H4 (cell line): ENCODE measurements at places on chromosomes 16 and 17. TPM values are rescaled to one million over a fixed set of nuclear protein-coding genes. Genes with fewer than 3 reads are reported as not detected.

DNA sequence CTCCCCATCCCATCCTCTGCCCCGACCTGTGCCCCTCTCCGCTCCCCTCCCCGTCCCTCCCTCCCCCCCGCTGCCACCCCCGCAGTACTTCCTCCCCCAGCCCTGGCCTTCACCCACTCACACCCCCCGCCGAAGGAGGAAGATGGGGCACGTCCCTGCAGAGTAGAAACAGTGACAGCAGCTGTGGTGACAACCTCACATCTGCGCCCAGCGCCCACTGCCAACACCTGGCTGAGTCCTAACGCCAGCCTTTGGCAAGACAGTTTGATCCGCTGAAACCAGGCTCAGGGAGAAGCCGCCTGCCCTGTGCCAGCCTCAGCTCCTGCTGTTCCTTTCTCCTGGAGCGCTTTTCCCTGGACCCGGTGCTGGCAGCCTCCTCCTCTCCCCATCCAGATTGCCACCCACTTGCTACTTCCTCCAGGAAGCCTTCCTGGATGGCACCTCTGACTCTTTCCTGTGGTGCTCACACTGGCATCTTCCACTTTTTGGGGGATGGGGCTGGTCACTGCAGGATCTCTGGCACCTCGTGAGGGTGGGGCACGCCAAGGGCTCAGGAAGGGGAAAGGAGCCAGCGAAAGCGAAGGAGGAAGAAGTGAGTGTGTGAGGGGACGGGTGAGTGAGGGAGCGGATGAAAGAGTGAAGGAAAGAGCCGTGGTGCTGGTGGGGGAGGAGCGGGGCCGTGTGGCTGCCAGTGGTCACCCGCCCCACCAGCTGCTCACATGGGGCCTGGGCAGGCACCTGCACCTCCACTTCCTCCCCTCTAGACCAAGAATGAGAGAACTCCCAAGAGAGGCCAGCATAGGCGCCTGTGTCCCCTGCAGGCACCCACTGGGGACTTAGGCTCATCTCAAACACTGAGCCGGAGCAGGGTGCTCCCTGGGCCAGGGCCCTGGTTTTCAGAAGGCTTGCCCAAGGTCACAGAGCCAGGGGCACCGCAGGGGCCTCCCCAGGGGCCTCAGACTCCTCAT is 27.0 kb downstream of the ZFPM1 start:
- no peak for DNase-seq

DNA sequence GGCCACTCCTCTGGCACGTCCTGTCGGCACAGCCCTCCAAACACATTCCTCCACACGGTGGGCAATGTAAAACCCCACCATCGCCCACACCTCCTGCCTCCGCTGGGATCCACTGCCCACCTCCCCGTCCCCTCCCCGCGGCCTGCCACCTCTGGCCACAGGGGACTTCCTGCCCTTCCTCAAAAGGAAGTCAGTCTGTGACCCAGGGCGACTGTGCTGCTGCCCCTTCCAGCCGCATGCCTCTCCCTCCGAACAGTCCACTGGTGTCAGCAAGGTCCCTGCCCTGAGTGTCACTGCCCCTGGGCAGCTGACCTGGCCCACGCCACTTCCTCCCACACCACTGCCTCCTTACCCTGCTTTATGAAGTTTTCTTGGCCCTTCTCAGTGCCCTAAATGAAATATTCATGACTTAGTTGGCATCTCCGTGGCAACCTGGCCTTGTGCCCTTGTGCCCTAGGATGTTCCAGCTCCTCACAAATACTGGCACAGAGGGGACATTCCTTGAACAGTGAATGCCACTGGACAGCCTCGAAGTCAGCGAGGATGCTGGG is 2.0 kb downstream of the PLD6 start:
- no peak for DNase-seq

GRCh38 chr17:40111221-40112128 is 10.3 kb upstream of the MSL1 start:
- DNase-seq: peak; percentile 89

- no peak for DNase-seq
These were observed 2.3 kb downstream of the LRRC3C start for GRCh38 chr17:39929646-39930407.

GRCh38 chr16:10657925-10658324 is 36.8 kb downstream of the TEKT5 start:
- no peak for DNase-seq

- no peak for DNase-seq
These were observed 12.2 kb downstream of the VASN start for GRCh38 chr16:4383591-4384444.

DNA sequence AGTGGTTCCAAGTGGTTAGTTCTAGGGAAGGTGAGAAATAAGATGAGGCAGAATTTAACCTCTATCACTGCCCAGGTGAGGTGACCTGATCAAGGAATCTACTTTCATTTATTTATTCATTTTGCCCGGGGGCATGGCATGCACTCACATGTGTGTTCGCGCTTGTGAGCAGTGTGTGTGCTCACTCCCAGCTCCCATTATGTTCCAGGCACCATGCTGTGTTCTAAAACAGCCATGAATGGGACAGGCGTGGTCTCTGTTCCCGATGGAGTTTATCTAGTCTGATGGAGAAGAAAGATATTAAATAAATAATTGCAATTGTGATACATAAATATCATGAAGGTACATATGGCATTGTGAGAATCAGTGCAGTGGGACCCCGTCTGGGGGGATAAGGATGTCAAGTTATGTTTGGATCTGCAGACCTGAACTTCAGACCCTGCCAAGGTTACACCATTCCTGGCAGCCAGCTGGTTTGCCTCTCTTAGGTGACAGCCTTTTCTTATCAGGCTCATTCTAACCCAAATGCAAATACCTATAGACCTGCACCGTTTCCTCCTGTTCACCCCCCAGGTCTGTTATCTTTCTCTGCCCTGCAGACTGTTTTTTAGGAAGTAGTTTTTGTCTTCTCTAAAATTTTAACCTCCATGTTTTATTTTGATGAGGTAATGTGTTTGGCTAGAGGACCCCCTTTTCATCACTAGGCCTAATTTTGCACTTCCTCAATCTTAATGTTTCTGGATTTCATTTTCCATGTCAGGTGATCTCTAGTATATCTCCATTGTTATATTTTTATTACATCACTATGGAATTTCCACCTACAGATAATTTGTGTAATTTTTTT is 11.8 kb downstream of the CYB5B start:
- no peak for DNase-seq

GRCh38 chr16:73056921-73057290 is 9.0 kb upstream of the ZFHX3 start:
- no peak for DNase-seq

DNA sequence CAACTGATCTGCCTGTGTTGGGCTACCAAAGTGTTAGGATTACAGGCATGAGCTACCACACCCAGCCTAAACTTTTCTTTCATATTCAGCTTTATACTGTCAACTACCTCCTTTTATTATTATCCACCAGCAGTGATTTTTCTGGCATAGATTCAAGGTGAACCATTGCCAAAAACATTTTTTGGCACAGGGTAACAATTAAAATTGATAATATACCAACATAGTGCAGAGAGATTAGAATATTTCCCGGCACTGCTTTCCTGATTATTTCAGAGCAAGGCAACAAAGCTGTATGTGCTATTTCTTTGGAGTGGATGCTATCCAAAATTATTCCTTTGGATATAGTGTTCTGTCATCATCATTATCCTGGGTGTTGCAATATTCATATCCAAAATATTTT is 781.6 kb upstream of the SOX9 start:
- no peak for DNase-seq

Gene MYO1C
- total RNA-seq: 53.1 and 53.4 TPM in 2 replicates

Gene NKD1
- 0.16 and 0.21 TPM in 2 replicates for total RNA-seq
